ENCODE measurements at places on chromosomes 7 and 10.

- DNase-seq, result no peak
Observed at GRCh38 chr7:130292682-130293257, at the start of gene CPA4. Gene CPA4, plus strand, starts transcription at chr7:130293161. Its CDS starts 20 bp downstream, at chr7:130293181.

DNA sequence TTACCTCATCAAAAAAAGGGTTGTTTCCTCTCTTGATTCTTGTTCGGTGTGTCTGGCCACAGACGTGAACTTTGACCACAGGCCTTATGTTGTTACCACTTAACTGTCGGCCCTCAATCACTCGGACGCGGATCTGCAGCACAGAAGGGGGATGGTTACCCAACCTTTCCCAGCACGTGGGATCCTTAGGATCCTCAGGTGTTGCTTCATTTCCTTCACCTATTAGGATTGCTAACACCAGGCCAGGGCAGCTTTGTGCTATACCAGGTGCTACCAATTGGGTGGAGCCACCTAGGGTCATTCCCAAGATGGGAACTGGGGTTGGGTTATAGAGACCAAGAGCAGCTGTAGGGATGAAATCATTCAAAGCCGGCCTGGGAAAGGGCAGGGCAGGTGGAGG is 73.4 kb downstream of the MYOF start:
- DNase-seq, result no peak

DNA sequence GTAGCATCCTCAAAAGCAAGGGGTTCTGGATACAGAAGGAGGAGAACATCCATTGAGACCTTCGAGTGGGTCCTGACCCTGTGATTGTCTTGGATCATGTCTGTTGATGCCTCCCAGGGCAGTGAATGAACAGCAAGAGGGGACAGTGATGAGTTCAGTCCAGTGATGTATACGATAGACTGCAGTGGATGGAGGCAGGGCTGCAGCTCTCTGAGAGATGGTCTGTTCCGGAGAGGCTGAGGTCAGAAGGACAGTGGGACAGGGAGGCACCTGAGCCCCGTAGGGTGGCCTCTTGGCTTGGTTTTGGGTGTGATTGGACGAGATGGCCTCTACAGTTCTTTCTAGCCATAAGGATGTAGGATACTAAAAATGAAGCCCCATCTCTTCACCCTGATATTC is 280.4 kb downstream of the CAMK1D start:
- DNase-seq, result no peak

GRCh38 chr10:79420974-79421688 is 24.3 kb downstream of the ZCCHC24 start:
- no peak for DNase-seq

DNA sequence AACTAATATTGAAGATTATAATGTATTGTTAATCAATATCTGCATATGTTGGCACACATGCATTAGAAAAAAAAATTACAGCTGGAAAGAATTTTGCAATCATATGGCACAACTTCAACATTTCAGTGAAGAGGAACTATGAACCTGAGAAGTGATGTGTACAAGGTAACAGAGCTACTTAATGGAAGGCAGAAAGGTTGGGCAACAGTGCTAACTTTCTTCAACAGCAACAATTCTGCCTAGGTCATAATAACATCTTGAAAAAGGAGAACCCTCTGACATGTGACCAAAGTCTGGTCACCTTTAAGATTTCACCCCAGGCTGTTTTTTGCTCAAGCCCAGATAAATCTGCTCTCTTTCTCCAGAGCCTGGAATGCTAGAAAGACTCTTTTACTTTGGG is 47.9 kb upstream of the SKAP2 start:
- no peak for DNase-seq

- no peak for DNase-seq
Observed at GRCh38 chr7:84454174-84454959, 259.8 kb upstream of the SEMA3A start.

GRCh38 chr10:123967626-123968243 is 76.1 kb upstream of the CPXM2 start:
- DNase-seq, result no peak

GRCh38 chr7:55532150-55532917 is 40.0 kb downstream of the VOPP1 start:
- no peak for DNase-seq

- DNase-seq, result no peak
Observed at GRCh38 chr10:5499493-5500140, at the start of gene CALML5. Gene CALML5, minus strand, starts transcription at chr10:5499570. Its CDS starts 132 bp downstream, at chr10:5499438.

DNA sequence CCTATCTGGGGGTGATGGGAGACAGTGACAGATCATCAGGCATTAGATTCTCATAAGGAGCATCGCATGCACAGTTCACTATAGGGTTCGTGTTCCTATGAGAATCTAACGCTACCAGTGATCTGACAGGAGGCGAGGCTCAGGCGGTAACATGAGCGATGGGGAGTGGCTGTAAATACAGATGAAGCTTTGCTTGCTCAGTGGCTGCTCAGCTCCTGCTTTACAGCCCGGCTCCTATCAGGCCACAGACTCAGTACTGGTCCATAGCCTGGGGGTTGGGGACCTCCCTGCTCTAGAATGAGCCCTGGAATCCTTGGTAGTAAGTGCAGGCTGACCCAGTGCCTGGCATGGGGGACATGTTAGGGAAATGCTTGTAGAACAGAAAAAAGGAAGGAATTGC is 426.0 kb downstream of the TYW1 start:
- no peak for DNase-seq

- no peak for DNase-seq
Observed at GRCh38 chr7:44122529-44122928, 819 bp downstream of the POLD2 start.

- no peak for DNase-seq
Observed at GRCh38 chr7:22563621-22564241, 63.7 kb upstream of the STEAP1B start.

DNA sequence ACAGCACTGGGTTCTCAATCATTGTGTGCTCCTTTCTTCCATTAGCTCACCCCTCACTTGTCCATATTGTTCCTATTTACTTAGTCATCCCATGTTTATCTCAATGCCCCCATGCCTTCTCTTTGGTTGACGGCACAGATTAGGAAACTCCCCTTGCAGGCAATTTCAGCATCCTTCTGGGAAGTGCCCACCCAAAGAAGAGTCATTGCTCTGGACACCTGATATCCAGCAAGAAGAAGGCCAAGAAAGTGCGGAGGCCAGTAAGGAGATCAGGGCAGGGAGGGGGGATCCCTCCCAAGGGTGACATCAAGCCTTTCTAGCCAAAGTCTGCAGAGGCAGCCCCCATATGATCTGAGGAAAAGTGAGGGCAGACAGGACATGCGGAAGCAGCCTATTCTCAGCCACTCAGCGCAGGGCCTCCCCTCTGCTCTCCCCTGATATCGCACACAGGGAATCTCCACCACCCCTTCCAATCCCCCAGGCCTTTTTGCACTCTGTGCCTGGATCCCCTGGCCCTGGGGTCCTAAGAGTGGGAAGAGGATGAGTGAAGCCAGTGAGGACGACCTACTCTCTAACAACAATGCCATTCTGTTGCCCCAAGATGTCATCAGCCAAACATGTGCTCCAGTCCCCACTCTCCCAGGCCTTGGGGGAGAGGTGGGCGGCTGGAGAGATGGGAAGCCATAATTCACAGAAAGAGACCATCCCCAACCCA is 1.8 kb downstream of the TRPV6 start:
- DNase-seq, result no peak

DNA sequence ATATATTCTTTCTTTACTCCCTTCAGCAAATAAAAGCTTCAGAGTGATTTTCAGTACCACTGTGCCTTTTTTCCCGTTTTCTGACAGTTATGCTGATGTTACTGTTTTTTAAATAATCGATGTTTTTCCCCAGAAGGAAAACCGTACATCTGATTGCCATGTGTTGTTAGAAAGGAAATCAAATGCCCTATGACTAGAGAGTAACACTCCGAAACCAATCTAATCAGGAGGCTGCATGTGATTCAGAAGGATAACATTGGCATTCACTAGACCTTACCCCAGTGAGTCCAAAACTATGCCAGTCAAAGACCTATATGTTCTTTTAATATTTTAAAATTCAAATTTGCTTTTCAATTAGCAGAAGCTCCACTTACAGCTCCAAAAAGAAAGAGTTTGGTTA is 116.3 kb downstream of the TMEM26 start:
- DNase-seq, result no peak

DNA sequence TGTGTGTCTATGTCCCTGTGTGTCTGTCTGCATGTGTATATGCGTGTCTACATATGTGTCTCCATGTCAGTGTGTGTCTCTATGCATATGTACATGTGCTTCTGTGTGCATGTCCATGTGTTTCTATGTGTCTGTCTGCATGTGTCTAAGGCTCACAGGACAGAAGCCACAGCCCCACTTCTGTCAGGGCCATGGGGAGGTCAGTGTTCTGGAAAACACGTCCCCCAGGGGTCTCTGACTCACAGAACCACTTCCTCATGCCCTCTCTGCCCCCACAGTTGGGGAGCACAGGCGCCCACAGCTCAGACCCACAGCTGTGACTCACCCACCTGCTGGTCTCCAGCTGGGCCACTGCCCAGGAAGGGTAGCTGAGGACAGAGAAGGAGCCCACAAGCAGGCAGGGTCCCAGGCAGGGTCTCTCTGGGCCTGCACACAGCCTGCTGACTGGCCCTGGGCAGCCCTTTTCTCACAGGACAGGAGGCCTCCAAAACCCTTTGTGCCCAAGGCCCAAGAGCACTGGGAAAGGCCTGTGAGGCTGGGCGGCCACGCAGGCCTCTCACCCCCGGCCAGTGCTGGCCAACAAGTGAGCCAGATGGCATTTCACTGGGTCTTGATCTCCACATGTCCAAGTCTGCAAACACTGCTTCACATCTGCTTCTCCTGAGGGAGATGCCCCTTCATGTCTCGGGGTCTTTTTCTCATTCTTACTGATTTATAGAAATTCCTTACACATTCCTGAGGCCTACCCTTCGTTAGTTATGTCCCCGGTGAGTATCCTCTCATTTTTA is 102.9 kb upstream of the FAM20C start:
- DNase-seq, result no peak

DNA sequence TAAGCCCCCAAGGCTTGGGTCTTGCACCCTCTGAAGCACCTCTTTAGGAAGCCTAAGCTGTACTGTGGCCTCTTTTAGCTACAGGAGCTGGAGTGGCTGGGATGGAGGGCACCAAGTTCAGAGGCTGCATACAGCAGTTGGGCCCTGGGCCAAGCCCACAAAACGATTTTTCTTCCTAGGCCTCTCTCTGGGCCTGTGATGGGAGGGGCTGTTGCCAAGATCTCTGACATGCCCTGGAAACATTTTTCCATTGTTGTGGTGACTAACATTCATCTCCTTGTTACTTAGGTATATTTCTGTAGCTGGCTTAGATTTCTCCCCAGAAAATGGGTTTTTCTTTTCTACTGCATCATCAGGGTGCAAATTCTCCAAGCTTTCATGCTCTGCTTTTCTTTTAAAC is 375.7 kb upstream of the NPSR1 start:
- DNase-seq, result no peak

- no peak for DNase-seq
Observed at GRCh38 chr7:26854876-26855855, 9.2 kb downstream of the SKAP2 start.

- no peak for DNase-seq
Observed at GRCh38 chr7:140864732-140865131, 60.0 kb downstream of the BRAF start.
